ENCODE measurements at places on chromosomes 12 and 14.

DNA sequence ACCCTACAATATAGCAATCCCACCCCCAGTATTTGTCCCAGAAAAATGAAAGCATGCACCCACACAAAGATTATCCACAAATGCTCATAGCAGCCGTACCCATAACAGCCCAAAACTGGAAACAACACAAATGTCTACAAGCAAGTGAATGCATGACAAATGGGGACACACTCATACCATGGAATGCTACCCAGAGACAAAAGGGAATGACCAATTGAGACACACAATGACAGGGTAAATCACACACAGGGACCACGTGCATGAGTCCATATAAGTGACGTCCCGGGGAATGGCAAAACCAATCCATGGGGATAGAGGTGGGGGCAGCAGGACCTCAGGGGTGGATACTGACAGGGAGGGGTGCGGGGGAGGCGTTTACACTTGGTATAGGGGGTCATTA lies 33.4 kb downstream of the SCARB1 start:
- no peak for DNase-seq

DNA sequence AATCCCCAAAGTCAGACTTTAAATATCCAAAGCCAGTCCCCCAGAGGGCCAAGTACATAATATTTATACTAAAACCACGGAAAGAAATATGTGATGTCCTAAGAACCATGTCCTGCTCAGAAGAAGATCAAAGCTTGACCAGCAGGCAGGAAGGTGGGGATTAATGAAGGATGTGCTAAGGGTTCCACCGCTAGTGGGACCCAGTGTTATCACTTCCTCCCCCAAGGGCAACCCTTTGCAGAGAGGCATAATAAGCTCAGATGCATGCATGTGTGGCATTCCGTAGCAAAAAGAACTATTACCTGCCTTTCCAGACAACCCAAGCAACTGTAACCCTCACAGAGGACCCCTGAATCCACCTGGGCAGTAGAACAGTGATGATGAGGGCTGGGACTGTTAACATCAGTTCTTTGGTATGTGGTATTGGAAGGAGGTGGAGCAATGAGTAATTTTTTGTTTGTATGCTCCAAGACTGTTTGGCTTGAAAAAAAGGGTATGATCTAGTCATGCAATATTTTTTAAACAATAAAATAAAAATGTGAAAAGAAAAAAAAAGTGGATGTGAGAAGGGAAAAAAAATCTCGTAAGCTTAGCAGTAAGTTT lies 71.7 kb upstream of the ETV6 start:
- DNase-seq, result no peak

DNA sequence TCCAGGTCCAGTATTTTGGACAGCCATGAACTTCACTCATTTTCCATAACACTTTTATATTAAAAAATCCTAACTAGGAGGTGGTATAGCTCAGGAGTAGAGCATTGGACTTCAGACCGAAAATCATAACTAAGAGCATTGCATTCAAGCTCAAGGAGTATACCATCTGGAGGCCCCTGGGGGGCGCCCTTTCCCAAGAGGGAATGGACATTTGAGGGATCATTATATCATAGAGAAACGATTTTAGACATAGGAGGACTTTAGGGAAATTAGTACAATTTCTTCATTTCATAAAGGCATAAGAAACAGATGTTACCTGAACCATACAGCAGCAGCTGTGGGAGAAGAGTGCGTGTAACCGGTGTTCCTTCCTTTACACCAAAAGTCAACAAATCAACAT lies 5.2 kb upstream of the ATG14 start:
- DNase-seq, result no peak

- DNase-seq, result no peak
Measured at GRCh38 chr14:68676511-68676943, 116.3 kb downstream of the ZFP36L1 start.

DNA sequence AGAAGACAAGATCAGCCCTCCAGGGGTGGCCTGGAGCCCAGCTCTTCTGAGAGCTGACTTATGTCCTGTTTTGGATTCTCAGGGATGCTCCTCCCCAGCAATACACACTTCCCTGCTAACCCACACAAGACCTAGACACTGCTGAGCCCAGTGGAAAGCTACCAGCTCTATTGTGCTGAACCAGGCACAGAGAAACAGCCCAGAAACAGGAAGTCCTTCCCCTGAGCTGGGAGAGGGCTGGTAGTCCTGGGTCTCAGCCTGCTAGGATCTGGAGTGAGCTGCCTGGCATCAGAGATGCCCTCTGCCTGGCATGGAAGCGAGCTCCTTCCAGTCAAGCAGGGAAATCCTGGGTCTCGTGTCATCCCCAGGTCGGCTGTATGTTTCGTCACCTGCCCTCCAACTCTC lies 1.2 kb upstream of the LAG3 start:
- DNase-seq, result no peak

GRCh38 chr12:67592228-67593011 lies 56.1 kb upstream of the DYRK2 start:
- peak; percentile 28 for DNase-seq

GRCh38 chr14:99274346-99275221 lies 2.6 kb upstream of the BCL11B start:
- peak; percentile 65 for DNase-seq

DNA sequence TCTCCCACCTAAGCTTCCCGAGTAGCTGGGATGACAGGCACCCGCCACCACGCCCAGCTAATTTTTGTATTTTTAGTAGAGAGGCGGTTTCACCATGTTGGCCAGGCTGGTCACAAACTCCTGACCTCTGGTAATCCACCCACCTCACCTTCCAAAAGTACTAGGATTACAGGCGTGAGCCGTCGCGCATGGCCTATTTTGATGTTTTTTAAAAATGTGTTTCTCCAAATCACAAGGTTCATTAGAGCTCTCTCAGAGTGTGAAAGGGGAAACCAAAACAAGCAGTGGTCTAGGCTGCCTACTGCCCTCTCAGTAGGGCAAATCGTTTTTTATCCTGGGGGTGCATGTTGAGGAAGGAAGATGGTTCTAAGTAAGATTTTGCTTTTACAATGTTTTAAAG lies 211.5 kb downstream of the PIK3C2G start:
- DNase-seq, result no peak

GRCh38 chr14:49950275-49951228 lies 57.7 kb downstream of the ARF6 start:
- DNase-seq, result no peak

DNA sequence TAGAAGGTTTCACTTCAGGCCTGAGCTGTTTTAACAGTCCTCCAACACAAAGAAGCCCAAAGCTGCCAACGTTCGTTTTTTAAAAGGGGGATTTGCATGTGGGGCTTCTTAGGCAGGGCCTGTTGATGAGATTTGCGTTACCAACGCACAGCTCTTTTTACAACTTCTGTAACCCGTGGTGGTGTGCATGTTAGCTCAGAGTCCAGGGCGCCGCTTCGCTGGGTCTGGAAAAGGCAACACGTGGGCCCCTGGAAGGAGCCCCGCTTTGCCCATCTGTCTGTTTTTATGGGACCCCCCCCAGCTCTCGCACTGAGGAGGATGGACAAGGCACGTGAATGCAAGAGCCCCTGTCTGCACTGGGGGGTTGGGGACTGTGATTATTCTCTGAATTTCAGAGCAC lies 84.0 kb downstream of the ESR2 start:
- DNase-seq, result no peak
